ENCODE measurements at places on chromosomes 12 and 14. TPM values are rescaled to one million over a fixed set of nuclear protein-coding genes. Genes with fewer than 3 reads are reported as not detected.
A peak's percentile ranks its signal among the peaks of the same experiment; 100 is the strongest.

Gene CEP170B
- total RNA-seq = 5.9 TPM

Gene HPD
- total RNA-seq = not detected

Gene JPH4
- total RNA-seq = not detected

Gene RAB15
- 7.7 TPM for total RNA-seq

Gene RNASE1
- total RNA-seq = not detected

Gene HCAR2
- not detected for total RNA-seq

Gene NKX2-8
- not detected for total RNA-seq

Gene OR4E2
- not detected for total RNA-seq

Gene CLEC1B
- total RNA-seq = not detected

DNA sequence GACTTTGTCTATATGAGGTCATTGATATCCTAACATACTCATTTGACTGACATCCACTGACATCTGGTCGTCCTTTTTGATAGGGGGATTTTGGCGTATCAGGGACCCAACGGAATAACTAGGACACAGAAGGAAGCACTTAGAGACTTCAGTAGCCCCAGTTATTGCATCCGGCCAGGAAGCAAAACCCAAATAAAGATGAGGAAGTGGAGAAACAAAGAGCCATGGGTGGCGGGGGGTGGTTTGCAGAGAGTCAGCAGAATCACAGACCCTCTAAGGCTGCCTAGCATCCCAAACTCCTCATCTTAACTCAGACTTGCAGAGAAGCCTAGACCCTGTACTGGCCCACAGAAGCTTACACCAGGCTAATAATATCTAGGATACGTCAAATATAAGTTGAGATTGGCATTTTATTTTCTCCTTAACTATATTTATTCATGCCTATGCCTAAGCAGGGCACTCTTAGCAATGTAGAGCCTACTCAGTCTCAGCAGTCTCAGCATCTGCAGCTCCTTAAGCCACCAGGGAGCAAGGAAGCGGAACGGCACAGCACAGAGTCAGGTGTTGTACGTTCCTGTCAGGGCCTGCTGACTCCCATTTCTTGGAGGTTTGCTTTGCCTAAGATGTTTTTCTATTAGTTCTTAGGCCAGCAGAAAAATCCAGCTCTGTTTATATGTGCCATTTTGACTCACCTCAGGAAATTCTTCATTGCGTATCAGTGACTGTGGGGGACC is 45.1 kb downstream of the KCNA1 start:
- DNase-seq = no peak

DNA sequence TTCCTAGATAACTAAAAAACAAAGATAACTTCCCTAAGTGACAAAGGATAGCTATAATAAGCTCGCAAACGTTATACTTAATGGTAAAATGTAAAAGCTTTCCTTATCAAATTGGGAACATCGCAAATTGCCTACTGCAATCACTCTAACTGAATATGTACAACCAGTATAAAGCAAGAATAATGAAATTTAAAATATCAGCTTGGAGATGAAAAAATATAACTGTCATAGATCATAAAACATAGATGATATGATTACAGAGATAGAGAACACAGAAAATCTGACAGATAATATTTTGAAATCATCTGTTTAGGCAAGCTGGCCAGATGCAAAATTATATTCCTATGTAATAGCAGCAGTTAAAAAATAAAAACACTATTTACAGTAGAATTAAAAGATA is 64.0 kb downstream of the BCAT1 start:
- DNase-seq = no peak

DNA sequence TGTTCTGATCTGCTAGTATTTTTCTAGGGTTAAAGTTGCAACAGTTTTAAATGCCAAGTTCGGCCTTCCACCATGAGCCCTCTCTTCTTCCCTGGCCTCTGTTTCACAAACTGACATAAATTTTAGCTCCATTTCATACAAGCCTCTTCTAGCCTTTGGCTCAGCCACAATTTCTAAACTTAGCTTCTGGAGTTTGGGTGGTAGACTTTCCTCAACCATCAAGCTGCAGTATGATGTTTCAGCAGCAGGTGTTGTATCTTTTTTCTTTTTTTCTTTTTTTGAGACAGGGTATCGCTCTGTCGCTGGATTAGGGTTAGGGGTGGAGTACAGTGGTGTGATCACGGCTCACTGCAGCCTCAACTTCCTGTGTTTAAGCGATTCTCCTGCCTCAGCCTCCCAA is 29.4 kb downstream of the SETD3 start:
- DNase-seq = no peak

- DNase-seq = peak; percentile 55
These were observed 631 bp downstream of the RESF1 start for GRCh38 chr12:31959701-31960391.

- peak; percentile 94 for DNase-seq
These were observed 6.3 kb upstream of the TPCN1 start for GRCh38 chr12:113214895-113215400.

GRCh38 chr12:15648558-15648957 is 140.6 kb downstream of the EPS8 start:
- DNase-seq = peak; percentile 27

- no peak for DNase-seq
These were observed 326.1 kb downstream of the PDZRN4 start for GRCh38 chr12:41514021-41514777.

DNA sequence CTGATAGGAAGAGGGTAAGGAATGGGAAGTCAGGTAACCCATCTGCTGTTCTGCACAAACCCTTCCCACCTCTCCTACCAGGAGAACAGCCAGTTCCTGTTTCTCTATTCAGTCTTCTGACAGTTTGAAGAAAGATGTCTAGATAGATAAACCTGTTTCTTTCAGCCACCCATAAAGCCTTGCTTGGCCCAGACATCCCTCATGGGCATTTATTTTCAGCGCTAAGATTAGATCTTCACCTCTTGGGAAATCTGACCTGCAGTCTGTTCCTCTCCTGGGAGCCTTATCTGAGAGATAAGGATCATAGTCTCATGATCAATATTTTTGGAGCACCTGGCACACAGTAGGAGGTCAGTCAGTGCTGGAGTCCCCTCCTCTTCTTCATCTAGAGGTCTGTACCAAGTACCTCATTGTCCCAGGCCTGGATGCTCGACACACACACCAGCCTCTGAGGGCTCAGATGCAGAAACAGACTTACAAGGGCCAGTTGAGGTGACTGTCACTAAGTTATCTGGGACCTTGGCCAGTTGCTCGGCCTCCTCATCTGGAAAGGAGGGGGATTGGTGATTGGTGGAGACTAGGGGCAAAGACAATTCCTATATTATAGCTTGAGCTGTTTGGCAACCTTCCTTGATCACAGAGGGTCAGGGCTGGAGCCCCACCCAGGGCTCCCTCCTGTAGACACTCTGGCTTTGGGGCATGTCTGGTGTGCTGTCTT is 18.2 kb downstream of the ACVRL1 start:
- no peak for DNase-seq

DNA sequence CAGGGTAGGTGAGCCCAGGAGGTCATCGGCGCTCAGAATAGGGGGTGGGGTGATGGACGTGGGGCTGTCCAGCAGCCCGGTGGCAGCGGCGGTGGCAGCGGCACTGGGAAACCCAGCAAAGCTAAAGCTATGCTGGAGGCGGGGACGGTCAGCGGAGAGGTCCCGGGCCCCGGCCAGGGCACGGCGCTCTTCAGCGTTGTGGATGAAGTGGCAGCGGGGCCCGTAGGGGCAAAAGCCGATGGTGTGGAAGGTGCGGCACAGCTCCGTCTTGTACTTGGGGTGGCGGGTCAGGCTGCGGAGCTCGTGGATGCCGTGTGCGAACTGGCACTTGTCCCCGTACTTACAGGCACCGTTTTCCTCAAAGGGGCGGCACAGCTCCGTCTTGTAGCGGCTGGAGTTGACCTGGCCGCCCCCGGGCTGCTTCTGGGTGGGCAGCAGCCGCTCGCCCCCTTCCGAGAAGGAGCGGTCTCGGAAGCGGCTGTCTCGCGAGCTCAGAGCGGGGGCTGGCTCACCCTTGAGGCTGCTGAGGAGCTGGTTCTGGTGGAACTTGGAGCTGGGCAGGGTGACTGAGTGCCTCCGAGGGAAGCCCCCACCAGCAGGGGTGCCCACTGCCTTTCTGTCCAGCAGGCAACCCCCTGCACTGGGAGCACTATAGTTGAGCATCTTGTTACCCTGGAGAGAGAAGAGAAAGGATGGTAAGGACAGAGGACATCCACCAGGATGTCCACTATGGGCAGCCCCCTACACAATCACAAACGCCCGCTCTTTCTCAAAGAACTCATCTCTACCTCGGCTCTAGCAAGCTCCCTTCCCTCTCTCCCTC is 2.8 kb downstream of the ZFP36L1 start:
- no peak for DNase-seq

DNA sequence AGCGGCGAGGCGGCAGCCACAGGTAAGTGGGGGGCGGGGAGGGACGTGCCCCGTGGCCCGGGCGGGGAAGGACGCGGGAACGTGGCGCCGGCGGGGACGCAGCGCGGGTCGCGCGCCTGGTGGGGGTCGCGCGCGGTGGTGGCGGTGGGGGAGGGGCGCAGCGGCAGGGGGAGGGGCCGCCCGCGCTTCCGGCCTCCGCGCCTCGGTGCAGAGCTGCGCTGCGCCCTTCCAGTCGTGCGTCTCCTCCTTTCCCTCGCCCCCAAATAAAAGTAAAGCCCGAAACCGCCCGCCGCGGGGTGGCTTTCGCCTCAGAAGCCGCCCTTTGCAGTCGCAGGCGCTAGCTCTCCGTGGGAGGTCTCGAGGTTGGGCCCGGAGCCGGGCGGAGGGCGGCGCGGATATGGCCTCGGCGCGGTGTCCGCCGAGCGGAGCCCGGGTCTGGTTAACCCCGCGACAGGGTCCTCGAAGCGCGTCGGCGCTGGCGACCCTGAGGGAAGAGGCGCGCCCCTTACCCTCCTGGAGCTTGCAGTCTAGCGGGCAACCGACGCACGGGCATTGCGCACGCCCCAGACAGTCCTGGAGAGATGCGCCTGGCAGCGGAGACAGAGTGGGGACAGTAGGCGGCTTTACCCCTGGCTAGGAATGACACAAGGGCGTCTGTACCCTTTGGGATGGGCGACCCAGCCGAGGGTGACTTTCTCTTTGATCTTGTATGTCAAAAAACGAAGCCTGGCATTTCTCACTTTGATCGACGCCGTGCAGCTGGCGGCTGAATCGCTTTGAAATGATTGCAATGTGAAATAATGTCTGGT is 589 bp downstream of the ATF1 start:
- DNase-seq = peak; percentile 72

- no peak for DNase-seq
These were observed 190.1 kb upstream of the SYT1 start for GRCh38 chr12:78674311-78675090.

DNA sequence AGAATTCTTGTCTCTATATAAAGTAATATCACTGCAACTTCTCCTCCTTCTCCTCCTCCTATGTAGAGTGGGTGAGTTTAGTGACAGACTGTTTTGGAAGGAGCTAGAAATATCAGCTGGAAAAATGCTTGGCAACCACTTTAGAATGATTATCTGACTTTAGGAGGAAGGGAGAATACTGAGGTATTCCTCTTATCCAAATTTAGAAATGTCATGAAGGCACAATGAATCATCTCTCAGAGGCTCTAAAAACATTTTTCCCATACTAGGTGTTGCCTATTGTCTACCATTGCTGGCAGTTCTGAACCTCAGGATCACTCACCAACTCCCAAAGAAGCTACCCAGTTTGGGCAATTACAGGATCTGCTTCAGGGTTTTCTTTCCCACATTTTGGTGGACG is 306.6 kb upstream of the ATP2B1 start:
- DNase-seq = no peak

GRCh38 chr14:54194501-54194900 is 202.3 kb upstream of the CDKN3 start:
- DNase-seq = no peak

All from SJSA1 (cell line).